ENCODE measurements at places on chromosomes 12 and 14. TPM values are rescaled to one million over a fixed set of nuclear protein-coding genes. Genes with fewer than 3 reads are reported as not detected.

The FAM181A gene
- not detected for polyA plus RNA-seq

The OTOGL gene
- polyA plus RNA-seq, result 0.09 TPM

The GPR132 gene
- 18.8 TPM for polyA plus RNA-seq

The HOXC4 gene
- polyA plus RNA-seq, result 1.5 TPM

The NID2 gene
- 0.41 TPM for polyA plus RNA-seq

The P2RX7 gene
- polyA plus RNA-seq, result 1.3 TPM

GRCh38 chr12:116304621-116305020, 27.1 kb upstream of the MED13L start:
- DNase-seq, result no peak

DNA sequence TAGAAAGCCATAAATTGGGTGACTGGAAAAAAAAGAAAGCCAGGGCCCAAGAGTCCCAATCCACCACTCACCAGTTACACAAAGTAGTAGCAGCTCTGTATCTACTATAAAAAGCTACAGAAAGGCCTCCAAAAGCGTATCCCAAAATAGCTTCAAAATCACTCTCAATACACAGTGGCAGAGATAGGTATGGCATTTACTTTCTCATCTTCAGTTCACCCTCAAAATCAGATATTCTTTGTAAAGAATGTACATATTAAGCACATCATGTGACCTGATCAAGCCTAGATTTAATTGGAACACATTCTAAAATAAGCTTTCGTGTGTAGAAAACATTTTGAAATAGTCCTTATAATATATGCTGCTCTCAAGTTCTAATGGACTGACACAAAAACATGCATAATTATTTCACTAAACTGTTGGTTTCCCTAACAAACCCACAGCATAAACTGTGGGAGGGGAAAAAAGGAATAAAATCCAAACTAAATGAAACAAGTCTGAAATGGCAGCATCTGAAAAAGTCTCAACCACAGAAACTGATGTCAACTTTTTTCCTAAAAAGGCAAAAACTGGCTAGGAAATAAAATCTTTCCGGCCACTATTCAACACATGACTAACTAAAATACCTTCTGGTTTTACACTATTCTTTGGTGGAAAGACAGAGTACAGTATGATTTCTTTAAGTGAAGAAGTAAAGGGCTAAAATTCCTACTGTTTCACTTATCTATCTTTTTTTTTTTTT, 25.9 kb downstream of the UBE2N start:
- no peak for DNase-seq

DNA sequence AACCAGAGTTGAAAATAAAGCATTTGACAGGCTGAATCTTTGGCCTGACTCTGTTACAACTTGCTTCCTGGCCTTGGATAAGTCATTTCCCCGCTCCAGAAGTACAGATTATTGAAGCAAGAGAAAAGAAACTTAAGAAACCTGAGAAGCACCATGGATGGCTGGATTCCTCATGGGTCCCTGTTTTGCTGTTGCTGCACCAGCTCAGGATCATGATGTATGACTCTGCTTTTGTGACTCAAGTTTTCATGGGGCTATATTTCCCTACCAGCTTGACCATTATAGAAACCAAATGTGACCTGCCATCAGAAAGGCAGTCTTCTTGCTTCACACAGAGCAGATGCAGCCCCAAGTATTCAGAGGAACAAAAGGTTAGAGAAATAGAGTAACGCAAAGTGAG, 921.8 kb downstream of the BCL11B start:
- no peak for DNase-seq

GRCh38 chr12:22334410-22335100, at the start of gene ST8SIA1:
Gene ST8SIA1 (minus strand): TSS chr12:22334707. CDS start chr12:22334232, 475 bp downstream.
- no peak for DNase-seq

GRCh38 chr14:89637581-89637980, 220.5 kb upstream of the FOXN3 start:
- DNase-seq, result no peak

DNA sequence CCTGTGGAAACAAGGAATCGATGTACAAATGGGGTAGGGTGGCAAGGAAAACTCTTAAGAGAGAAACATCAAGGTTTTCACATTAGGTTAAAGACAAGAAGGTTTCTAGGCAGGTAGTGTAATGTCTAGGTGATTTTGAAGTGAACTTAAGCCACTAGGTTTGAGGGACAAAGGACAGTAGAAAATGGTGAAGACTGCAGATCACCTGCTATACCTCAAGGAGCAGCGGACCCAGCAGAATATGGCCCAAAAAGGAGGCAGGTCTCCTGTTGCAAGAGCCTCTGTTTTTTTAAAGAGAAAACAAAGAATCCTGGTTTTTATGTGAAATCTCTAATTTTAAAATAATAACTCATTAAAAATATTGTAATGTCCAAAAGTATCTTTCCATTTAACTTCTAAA, 178.1 kb downstream of the ACSS3 start:
- no peak for DNase-seq

GRCh38 chr14:68166731-68167382, 347.3 kb downstream of the RAD51B start:
- DNase-seq, result no peak

- no peak for DNase-seq
Observed at GRCh38 chr12:87259391-87259790, 769.8 kb downstream of the C12orf50 start.

- no peak for DNase-seq
Observed at GRCh38 chr12:132172619-132173018, 28.4 kb downstream of the NOC4L start.

DNA sequence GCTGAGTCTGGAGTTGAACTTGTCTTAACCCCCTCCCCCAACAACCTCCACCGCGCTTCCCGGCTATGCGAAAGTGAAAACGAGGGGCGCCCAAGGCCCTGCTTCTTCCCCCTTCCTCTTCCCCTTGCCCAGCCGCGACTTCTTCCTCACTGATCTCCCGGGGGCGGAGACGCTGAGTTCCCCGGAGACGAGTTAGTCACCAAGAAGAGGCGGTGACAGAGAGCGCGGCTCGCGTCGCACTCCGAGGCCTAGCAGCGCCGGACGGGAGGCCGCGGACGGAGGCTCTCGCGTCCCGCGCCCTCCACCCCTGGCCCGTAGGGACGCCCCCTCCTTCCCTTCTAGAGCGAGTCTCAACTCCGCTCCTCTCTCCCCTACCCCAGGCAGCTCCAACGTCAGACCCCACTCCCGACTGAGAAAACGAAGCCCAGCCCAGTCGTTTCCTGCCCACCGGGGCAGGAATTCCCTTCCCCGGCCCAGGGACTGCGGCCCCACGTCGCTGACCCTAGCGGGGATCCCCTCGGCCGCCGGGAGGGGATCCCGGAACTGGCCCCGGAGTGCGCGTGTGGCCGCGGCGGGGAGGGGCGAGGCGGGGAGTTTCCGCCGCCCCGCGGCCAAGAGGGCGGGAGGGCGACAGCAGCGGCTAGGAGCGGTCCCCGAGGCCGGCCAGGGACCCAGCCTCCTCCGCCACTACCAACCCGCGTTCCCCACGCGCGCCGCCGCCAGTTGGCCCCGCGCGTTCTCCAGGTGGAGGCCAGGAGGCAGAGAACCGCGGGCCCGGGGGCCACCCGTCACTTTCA, 1.4 kb downstream of the BAZ1A start:
- peak; percentile 62 for DNase-seq

- peak; percentile 97 for DNase-seq
Observed at GRCh38 chr12:123427036-123427769, 9.3 kb downstream of the RILPL2 start.

DNA sequence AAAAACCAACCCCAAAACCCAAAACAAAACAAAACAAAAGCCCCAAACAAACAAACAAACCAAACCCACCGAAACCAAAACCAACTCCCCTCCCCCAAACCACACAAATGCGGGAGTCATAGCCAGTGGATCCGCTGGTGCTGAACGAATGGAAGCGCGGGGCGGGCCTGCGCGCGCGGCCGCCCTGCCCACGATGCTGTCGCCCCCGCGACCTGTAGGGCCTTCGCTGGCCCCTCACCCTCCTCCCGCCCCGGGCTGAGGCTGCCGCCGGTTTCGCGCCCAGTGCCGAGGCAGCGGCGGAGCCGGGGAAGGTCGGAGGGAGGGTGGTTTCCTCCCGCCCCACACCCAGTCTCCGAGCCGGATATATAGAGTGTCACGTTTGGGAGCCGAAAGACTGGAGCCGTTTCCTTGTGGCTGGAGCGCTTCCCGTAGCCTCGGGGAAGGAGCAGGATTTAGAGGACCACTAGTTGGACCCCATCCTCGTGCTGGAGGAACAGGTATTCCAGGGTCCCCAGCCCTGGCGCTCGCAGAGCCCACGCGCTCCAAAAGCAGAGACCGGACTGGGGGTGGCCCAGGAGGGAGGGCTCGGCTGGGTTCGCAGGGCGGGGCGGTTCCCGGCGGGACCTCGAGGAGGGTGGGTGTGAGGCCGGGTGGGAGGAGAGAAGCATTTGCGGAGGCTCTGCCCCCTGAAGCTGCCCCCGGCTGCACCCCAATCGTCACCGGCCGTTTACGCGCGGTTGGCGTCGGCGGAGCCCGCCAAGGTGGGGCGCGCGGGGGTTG, at the start of gene FAR2:
FAR2 (plus strand) TSS at position 368 of the 780 bp plus-strand sequence. CDS start 121,172 bp downstream, outside the sequence.
- DNase-seq, result no peak

DNA sequence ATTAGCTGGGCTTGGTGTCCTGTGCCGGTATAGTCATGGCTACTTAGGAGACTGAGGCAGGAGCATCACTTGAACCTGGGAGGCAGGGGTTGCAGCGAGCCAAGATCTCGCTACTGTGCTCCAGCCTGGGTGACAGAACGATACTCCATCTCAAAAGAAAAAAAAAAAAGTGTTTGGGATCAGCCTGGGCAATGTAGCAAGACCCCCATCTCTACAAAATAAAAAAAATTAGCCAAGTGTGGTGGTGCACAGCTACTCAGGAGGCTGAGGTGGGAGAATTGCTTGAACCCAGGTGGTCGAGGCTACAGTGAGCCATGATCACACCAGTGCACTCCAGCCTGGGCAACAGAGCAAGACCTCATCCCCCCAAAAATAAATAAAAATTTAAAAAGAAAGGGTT, 47.6 kb downstream of the PHETA1 start:
- DNase-seq, result no peak

- DNase-seq, result no peak
Observed at GRCh38 chr12:19128485-19128884, 1.0 kb upstream of the PLEKHA5 start.

DNA sequence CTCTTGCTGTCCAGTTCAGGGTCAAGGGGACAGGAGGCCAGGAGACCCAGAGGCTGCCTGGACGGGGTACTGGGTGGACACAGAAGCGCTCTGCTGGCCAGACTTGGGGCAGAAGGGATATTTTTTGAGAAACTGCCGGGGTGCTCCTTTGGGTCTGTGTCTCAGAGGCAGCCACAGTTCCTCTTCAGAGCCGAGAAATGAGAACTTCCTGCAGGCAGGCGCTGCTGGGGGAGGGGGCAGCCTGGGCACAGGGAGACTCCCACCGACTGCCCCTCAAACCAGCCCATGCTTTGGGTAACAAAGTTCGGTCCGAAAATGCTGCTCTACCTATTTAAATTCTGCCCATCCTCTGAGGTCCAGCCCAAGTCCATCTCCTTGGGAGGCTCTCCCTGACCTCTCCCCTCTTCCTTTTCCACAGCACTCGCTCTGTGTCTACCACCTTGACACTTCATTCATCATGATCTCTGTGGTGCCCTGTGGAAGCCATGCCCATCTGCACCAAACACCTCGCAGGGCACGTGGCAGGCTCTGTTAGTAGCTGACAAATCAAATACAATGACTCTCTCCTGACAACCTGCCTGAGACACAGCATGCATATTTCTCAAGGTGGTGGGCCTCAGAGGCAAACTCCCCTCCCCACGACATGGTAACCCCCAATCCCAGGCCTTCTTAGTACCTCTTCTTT, 16.4 kb downstream of the HDAC7 start:
- DNase-seq, result no peak

DNA sequence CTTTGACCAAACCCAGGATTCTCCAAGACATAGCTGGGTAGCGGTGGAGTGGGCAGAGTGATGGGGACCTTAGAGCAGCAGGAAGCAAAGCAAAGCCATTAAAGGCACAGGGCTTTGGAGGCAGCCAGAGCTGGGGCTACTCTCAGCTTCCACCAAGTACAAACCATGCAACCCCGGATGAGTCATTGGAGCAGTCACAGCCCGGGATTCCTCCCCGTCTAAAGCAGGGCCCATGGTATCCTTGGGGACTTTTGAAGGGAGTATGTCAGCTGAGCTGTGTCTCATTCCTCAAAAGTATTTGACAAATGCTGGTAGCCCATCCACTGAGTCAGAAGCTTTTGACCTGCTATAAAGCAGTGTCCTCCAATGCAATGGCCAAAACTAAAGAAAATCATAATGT, 9.7 kb upstream of the IFI27 start:
- no peak for DNase-seq

- DNase-seq, result no peak
Observed at GRCh38 chr14:29822430-29822709, 105.3 kb downstream of the PRKD1 start.

- no peak for DNase-seq
Observed at GRCh38 chr14:68794851-68795596, 2.2 kb upstream of the ZFP36L1 start.

- no peak for DNase-seq
Observed at GRCh38 chr12:13167226-13167625, 29.3 kb upstream of the EMP1 start.

DNA sequence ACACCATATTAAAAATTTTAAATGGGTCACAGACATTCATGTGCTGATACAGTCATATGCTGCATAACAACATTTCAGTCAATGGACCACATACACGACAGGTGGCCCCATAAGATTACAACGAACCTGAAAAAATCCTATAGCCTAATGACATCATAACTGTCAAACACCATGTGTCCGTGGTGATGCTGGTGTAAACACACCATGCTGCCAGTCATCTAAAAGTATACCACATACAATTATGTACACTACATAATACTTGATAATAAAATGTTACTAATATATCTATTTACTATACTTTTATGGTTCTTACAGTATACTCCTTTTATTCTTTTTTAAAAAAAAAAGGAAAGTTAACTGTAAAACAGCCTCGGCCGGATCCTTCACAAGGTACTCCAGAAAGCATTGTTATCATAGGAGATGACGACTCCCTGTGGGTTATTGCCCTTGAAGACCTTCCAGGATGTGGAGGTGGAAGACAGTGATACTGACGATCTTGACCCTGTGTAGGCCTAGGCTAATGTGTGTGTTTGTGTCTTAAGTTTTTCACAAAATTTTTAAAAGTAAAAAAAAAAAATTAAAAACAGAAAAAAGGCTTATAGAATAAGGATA, 5.0 kb upstream of the TDG start:
- no peak for DNase-seq

GRCh38 chr14:66099931-66100330, 386.2 kb upstream of the CCDC196 start:
- DNase-seq, result peak; percentile 15

GRCh38 chr14:33774723-33775470, 176.0 kb downstream of the EGLN3 start:
- DNase-seq, result no peak

- DNase-seq, result no peak
Observed at GRCh38 chr14:103732868-103733620, 17.4 kb downstream of the ZFYVE21 start.

DNA sequence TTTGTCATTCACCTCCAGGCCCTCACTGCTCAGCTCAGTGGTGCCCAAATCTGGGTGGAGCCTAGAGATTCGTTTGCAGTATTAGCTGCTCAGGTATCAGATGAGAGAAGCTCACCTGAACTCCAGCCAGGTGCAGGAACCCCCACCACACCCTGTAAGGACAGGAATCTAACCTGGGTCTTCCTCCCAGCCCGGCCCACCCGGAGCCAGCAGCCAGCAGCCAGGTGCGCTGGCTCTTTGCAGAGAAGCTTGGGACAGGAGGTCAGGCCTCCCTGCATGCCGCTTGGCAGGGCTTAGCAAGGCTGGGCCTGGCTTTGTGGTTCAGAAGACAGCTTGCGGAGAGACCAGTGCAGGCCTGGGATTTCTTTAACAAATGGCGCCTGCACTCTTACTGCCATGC, 125.6 kb upstream of the MYL2 start:
- no peak for DNase-seq

All from GM12878 (cell line).